ENCODE measurements at places on chromosomes 2 and 18.

GRCh38 chr18:26298107-26298506 lies 71.9 kb downstream of the TAF4B start:
- DNase-seq, result no peak

DNA sequence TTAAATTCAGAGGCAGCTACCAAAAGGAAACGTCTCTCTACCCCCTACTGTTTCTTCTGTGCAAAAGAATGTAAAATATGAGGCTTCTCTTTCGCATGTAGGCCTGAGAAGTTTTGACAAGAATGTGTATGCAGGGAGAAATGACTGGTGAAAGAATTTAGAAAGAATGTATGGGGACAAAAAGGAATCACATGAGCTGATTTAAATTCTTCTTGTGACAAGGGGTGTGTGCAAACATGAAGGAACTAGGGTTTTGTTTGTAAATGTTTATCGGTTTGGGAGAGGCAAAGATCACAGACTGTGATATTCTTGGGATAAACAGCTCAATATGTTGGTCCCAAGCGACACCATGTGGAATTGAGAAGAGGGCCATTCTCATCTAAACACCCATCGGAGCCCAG lies 345.2 kb upstream of the VRK2 start:
- no peak for DNase-seq

DNA sequence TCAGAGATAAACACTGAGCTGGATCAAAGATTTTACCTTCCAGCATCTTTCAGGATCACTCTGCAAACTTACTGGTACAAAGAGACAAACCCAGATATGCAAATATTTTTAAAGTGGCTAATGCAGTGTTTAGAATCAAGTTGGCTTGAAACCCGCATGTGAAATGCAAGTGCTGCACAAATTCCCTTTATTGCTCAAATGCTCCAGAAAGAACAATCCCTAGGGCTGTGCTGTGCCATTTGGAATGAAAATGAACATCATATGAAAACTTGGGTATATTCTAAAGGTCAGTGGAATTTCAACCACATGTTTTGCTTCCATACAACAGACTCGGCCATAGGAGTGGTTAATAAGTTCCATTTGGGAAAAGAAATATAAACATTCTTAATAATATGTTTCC lies 139.1 kb downstream of the VWC2L start:
- DNase-seq, result no peak

- no peak for DNase-seq
Observed at GRCh38 chr2:175844169-175844568, 157.9 kb downstream of the LNPK start.

DNA sequence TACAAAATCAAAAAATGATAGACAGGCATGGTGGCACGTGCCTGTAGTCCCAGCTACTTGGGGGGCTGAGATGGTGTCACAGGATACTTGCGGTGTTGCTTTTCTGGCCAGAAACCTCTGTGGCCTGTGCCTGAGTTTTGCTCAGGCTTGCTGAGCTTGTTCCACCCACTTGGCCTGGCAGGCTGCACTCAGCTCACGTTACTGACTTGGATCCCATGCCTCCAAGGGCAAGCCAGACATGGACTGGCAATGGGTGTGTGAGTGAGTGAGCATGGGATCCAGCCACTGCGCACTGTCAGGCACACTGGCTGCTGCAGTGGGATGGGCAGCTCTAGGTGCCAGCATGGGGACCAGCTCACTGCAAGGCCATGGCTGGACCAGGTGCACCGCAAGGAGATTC lies 67.9 kb downstream of the NCAPH start:
- no peak for DNase-seq

GRCh38 chr2:8451273-8451672 lies 230.6 kb upstream of the ID2 start:
- no peak for DNase-seq

DNA sequence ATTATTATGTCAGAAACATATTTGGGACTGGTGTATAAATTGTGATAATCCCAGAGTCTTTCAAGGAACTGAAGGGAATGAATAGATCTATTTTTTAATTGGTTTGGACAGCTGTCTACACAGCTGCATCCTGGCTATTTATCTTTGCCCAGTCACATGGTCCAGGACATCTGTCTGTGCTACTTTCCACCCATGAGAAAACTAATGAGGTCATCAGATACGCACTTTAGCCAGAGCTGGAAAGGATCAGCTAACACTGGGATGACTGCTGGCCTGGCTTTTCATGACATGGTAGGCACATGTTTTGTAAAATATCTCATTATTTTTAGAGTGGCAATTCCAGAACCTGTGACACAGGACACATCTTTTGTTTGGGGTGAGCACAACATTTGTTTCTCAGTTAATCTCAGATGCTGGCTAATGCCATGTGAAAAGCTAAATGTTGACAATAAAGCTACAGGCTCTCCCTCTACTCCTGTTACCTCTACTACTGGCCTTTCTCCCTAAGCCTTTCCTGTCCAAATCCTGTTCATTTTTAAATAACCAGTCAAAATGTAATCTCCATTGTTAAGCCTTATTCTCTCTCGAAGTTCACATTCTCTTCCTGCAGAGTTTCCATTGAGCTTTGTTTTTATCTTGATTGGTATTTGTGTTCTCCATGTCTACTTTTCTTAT lies 500.7 kb downstream of the RIT2 start:
- no peak for DNase-seq

- peak; percentile 70 for DNase-seq
Observed at GRCh38 chr2:225668606-225669266, 269.2 kb downstream of the NYAP2 start.

GRCh38 chr2:80255918-80256781 lies 48.4 kb downstream of the LRRTM1 start:
- no peak for DNase-seq

DNA sequence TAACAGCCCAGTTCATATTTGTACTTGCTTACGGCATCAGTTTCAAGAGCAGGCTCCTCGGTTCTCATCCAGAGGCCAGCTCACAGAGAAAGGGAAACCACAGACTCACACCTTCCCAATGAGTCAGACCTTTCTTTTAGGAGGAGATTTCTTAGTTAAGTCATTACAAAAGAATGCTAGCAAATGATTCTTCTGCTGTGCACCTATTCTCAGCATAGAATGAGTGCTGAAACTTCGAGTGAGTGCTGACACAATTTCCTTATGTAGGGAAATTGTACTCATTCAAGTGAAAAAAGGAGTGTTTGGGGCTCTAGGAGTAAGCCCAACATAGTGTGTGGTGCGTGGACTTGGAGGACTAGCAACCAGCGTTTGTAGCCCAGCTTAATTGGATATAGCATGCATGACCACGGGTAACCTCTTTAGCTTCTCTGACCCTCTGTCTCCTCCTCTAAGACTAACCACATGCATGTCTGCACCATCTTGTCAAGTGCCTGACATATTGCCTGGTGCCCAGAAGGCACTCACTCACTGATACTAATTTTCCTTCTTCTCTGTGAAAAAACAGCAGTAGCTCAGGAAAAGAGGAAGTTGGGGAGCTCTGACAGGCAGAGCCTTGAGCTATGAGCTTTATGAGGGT lies 87.0 kb downstream of the ALPK2 start:
- no peak for DNase-seq

GRCh38 chr2:106113361-106113966 lies 80.6 kb downstream of the UXS1 start:
- no peak for DNase-seq

DNA sequence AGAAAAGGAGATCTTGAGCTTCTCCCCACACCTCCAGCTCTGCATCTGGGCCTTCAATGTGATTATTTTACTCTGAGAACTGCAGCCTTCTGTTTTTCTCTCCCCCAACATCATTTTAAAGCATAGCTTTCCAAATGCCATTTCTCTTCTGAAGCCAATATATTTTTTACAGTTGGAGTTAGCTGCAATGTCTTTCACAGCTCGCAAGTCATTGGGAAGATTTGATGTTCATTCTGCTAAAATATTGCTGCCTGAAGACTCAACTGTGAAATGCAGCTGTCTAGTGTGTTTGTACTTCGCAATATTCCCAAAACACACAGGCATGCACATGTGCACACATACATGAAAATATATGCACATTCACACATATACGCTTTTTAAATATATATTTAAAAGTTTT lies 295.3 kb downstream of the LRRTM1 start:
- DNase-seq, result no peak

- no peak for DNase-seq
Observed at GRCh38 chr18:79936641-79937040, 14.8 kb downstream of the SLC66A2 start.

GRCh38 chr18:63322908-63323634 lies 3.5 kb upstream of the BCL2 start:
- DNase-seq, result peak; percentile 67

GRCh38 chr2:41618754-41619153 lies 429.1 kb upstream of the PKDCC start:
- no peak for DNase-seq

DNA sequence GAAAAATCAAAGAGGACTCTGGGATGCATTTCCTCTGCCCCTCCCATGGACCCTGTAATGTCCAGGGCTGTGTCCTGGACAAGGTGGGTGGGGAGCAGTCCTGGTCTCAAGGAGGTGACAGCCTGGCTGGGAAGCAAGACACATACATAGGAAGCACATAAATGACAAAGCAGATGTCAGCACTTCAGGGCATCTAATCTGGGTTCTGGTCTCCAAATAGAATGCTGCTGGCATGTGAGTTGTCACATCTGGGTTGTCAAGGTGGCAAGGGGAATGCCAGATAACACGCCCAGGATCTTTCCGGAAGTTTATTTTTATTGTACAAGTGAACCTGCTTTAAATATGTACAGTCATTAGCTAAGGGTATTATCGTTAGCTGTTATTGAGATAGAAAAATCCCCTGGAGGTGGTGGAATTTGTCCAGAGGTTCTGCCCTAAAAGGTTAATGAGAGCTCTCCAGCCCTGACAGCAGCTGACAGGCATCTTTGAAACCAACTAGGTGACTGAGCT lies 5.6 kb downstream of the IL1F10 start:
- DNase-seq, result no peak

- DNase-seq, result no peak
Observed at GRCh38 chr2:43699761-43700160, 23.5 kb upstream of the C1GALT1C1L start.

GRCh38 chr2:98419977-98420725 lies 24.5 kb upstream of the INPP4A start:
- DNase-seq, result no peak

GRCh38 chr2:13114391-13114790 lies 397.7 kb downstream of the TRIB2 start:
- DNase-seq, result peak; percentile 6

DNA sequence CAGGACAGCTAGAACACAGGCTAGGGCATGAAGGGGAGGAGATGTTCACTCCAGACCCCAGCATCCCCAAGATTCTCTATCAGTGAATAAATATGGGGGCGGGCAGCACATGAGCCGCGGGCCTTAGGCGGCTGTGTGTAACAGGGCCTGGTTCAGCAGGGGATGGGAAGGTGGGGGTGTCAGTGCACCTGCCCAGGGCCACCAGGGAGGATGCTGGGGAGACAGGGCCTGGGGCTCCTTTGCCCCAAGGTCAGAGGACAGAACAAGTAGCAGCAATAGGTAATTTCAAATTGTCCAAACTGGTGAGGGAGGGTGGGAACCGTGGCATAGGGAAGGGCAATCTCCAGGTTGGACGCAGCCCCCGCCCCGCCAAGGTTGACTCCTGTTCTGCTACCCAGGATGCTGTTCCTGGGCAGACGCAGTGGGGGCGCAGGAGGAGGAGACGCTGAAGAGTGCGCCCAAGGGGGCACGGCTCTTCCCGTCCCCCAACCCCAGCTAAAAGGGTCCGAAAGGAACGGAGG lies 16.2 kb downstream of the CYP26B1 start:
- no peak for DNase-seq

GRCh38 chr2:223724861-223725260 lies 112.5 kb downstream of the AP1S3 start:
- no peak for DNase-seq

- no peak for DNase-seq
Observed at GRCh38 chr2:169119123-169119760, 49.9 kb downstream of the DHRS9 start.

DNA sequence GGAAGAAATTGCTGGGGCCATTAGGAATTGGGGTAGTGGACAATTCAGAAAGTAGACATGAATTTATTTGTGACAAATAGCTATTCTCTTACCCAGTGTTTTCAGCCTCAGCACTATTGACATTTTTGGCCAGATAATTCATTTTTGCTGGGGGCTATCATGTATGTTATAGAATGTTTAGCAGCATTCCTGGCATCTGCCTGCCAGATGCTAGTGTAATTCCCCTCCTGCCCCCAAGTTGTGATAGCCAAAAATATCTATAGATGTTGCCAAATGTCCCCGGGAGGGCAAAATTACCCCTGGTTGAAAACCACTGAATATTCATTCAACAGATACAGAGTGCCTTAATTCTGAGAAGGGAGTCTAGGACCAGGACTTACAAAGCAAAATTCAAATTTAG lies 183.6 kb downstream of the BABAM2 start:
- DNase-seq, result peak; percentile 42

- DNase-seq, result no peak
Observed at GRCh38 chr2:16113568-16113967, 173.2 kb downstream of the MYCN start.

DNA sequence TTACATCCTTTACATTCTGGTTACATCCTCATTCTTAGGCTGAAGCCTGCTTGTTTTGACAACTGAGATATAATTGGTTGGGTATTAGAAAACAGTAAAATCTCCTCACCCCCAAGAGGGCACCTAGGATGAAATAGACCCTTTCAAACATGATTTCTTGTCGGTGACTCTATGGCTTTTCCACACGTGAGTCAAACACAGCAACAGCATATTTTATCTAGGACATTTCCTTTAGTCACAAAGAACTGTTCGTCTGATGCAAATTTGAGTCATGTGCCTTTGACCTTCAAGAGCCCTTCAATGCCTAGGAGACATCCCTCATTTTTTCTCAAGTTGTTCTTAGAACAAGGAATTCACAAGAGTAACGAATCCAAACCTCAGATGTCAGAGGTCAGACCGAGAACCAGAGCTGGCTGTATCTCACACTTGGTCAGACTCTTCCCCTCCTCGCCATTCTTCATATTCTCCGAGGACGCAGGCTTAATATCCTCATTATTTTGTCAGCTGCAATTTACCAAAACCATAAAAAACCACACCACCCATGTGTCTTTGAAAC lies 60.5 kb upstream of the ALKAL2 start:
- DNase-seq, result no peak

DNA sequence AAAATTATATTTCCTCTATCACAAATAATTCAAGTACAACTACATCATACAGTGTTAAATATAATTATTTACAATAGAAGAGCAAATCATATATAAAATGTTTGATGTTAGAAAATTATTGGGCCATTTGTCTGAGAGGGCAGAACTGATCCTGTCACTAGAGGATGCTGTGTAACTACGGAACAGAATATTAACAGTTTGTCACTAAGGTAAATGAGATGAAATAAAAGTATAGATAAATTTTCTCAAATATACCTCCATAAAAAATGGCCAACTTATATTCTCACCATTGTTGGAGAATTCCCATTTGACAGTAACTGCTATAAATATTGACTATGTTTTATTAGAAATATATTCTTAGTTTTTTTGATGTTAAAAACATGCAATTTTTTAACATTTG lies 1067.4 kb upstream of the DDX18 start:
- DNase-seq, result no peak

DNA sequence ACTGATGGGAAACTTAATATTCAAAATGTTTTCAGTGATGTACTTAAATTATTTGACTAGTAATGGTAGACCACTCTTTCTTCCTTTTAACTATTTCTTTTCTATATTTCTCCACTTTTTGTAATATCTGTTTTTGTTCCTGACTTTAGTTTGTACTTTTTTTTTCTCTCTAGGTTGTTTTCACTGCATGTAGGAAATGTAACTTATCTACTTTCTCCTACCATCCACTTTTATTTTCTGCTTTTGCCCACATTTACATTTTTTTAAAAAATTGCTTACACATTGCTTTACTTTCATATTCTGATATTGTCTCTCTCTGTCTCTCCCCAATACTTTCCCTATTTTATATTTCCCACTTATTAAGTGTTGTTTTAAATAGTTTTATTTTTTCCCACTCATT lies 47.0 kb downstream of the ZNF407 start:
- no peak for DNase-seq

Data from NCI-H1694 (cell line).